ENCODE measurements at places on chromosomes 4 and X.

- H3K36me3 ChIP-seq: peaks cover 43% of the 10 kb centered on the region
- no peak overlapping the region for H3K4me3 ChIP-seq
- DNase-seq: no peak
- no peak overlapping the region for H3K27ac ChIP-seq
Observed at GRCh38 chr4:8461086-8461485, 20.5 kb downstream of the TRMT44 start.

DNA sequence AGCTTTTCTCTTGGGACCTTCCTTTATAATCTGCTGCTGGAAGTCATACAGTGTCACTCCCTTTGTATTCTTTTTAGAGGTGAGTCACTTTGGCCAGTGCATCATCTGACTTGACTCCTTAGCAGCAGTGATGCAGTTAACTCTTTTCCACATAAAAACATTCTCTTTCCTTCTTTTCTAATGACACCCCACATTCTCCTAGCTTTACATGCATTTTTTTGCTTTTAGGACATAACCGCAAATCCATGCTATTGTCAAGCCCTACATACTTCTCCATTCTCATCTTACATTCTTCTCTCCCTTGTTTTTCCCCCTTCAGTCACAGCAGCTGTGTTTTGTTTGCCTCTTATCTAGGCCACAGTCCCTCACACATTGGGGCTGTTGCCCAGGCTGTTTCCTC is 55.1 kb downstream of the ZNF330 start:
- peaks cover 15% of the 10 kb centered on the region for H3K27me3 ChIP-seq
- H3K27ac ChIP-seq: no peak overlapping the region
- no peaks in the 10 kb centered on the region for H3K4me1 ChIP-seq
- H3K36me3 ChIP-seq: no peaks in the 10 kb centered on the region

DNA sequence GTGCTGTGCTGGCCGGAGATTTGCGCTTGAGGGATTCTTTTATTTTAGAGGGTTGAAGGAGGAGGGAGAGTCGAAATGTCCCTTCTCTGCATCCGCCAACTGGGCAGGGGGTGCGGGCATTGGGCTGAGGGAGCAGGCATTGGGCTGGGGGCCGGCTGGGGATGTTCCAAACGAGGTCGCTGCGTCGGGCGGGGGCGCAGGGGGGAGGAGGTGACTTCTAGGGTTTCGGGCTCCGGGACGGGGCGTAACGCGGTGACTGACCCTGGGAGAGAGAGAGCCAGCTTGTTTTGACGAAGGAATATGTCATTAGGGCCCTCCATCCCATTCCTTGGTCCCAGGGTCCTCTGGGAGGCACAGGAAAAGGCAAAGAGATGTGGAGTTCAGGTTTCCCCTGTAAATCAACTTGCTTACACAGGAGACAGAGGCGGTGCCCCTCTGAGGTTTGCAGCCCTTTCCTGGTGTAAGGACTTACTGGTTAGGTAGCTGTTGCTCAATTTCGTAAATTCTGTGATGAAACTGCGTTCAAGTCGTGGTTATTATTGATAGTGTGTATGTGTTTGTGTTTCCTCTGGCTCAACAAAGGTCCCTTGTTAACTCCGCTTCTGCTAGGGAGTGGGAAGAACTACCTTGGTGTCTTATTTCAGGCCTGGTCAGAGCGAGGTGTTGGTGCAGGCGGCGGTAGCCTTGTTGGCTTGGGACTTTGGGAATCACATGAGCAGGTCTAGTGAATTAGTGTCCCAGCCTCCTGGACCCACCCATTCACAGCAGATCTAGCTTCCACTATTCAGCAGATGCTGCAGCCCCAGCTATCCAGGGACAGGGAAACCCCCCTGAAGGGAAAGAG is 716 bp downstream of the FHIP1A start:
- no peak for DNase-seq
- peaks cover 20% of the 10 kb centered on the region for H3K4me1 ChIP-seq
- H3K4me3 ChIP-seq: peak overlapping the region; percentile 84
- H3K27me3 ChIP-seq: peaks cover 48% of the 10 kb centered on the region

- H3K27me3 ChIP-seq: peaks cover 80% of the 10 kb centered on the region
- H3K4me1 ChIP-seq: no peaks in the 10 kb centered on the region
- no peak for DNase-seq
- H3K4me3 ChIP-seq: no peak overlapping the region
- H3K27ac ChIP-seq: no peak overlapping the region
Observed at GRCh38 chr4:1409079-1409478, 2.8 kb upstream of the NKX1-1 start.

DNA sequence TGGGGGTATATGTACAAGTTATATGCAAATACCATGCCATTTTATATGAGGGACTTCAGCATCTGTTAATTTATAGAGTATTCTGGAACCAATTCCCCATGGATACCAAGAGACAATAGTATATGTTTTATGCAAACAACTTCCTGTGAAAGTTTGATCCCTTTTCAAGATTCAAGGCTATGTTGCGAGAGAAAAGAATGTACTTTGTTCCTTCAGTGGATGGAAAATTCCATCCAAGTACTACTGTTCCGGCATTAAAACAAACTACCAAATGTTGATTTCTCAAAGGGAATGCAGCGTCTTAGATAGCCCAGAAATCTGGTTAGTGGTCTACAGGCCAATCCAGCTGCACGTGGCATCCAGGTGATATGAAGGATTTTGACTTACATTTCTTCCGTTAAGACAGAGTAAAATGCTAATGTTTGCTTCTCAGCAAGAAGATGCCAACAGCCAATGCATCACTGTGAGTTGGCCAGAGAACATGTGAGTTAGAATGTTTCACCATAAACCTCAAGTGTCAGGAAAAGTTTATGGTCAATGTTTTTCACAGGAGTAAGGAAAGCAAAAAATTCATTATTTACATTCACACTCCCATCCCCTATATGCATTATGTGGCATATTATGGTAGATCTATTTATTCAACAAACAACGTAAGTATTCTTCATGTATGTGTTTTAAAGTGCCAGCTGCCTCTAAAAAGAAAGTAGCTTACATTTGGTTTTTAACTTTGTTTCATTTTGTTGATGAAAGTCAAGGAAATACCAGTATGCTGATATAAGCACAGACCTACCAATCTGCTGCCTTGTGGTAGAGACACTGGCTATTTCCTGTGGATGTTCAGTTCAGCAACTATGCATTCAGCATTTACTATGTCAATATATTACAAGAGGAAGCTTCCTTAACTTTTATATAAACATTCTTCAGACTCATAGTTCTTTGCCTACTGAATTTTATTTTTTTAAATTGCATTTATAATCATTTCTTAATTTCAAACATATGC is 44.4 kb downstream of the METTL14 start:
- no peaks in the 10 kb centered on the region for H3K4me1 ChIP-seq
- H3K27me3 ChIP-seq: no peaks in the 10 kb centered on the region
- H3K36me3 ChIP-seq: peaks cover 6% of the 10 kb centered on the region
- H3K4me3 ChIP-seq: no peak overlapping the region
- H3K27ac ChIP-seq: no peak overlapping the region

GRCh38 chr4:124202099-124202498 is 510.4 kb downstream of the ANKRD50 start:
- no peaks in the 10 kb centered on the region for H3K36me3 ChIP-seq
- no peak for DNase-seq

Measured in effector memory CD8-positive, alpha-beta T cell (primary cell).